Ecto neural progenitor cell (in vitro differentiated cells): ENCODE measurements at places on chromosomes 1 and 21.

- no peak for DNase-seq
Measured at GRCh38 chr1:41733021-41733420, 185.7 kb downstream of the HIVEP3 start.

GRCh38 chr1:90850181-90850897 is 133.2 kb upstream of the BARHL2 start:
- no peak for DNase-seq

DNA sequence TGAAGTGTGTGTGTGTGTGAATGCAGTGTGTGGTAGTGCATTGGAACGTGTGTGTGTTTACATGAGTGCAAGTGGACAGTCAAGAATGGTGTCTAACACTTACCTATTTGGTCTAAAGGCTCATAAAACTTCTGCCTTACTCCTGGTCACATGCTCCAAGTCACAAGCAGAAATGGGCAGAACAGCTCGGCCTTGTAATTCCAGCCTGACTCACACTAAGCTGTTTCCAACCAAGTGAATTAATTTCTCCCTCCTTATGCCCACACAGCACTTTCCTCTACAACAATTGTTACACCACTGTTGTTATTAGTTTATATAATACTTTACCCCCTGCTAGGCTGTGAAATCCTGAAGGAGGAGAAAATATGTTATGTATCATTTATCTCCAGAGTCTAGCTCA is 43.8 kb downstream of the DDR2 start:
- no peak for DNase-seq

DNA sequence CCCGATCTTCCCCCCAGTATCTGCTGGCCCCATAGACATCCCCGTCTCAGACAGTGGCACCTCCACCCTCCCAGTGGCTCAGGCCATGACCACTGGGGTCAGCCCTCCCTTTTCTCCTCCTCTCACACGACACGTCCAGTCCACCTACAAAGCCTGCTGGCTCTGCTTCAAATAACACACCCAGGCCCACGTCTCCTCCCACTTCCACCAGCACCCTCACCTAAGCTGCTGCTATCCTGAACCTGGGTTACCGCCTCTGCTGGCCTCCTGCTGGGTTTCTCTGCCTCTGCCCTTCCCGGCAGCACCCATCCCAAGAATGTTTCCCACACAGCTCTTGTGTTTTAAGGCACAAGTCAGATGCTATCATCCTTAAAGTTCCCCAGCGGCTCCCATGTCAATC is 26.0 kb downstream of the MX2 start:
- DNase-seq, result no peak

DNA sequence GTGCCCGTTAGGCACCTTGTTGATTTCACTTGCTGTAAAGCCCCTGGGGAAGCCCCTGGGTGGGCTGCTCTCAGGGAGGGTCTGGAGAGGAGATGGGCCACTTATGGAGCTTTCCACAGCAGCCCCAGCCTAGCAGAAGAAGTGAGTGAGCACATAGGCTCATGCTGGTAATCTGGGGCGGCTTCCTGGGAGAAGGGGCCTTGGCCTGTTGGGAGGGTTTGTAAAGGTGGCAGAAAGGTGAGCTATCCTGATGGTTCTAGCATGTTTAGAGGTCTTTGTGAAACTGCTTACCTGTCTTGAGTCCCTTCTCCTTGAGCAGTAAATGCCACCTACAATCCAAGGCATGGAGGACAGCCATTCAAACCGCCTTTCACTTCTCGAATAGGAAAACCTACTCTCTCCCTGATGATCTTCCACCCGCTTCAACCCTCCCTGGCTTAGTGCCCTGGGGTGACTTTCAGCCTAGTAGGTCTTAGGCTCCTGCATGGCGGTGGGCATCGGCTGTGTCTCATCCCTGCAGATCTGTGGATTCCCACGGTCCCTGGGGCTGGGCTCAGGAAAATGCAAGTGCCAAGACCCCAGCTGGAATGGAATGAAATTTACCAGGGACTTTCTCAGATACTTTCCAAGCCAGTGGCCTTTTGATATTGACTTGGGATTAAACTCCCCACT is 87.6 kb upstream of the SELENON start:
- DNase-seq, result peak; percentile 36

GRCh38 chr1:109979489-109980091 is 5.0 kb upstream of the AHCYL1 start:
- DNase-seq, result no peak
